G401 (cell line): ENCODE measurements at places on chromosomes 6 and 20.
A peak's percentile ranks its signal among the peaks of the same experiment; 100 is the strongest.

- DNase-seq = no peak
Observed at GRCh38 chr20:21376626-21377025, 20.7 kb downstream of the NKX2-4 start.

- DNase-seq = no peak
Observed at GRCh38 chr6:99871641-99872040, 122.4 kb downstream of the MCHR2 start.

GRCh38 chr20:10707791-10708190 is 34.0 kb upstream of the JAG1 start:
- no peak for DNase-seq

- DNase-seq = no peak
Observed at GRCh38 chr20:34582911-34583310, 24.4 kb downstream of the MAP1LC3A start.

- DNase-seq = no peak
Observed at GRCh38 chr20:50526403-50526989, 16.3 kb downstream of the PTPN1 start.

- DNase-seq = no peak
Observed at GRCh38 chr6:32191696-32192607, 491 bp downstream of the GPSM3 start.

- DNase-seq = no peak
Observed at GRCh38 chr6:158244373-158244772, 67.9 kb upstream of the TULP4 start.

DNA sequence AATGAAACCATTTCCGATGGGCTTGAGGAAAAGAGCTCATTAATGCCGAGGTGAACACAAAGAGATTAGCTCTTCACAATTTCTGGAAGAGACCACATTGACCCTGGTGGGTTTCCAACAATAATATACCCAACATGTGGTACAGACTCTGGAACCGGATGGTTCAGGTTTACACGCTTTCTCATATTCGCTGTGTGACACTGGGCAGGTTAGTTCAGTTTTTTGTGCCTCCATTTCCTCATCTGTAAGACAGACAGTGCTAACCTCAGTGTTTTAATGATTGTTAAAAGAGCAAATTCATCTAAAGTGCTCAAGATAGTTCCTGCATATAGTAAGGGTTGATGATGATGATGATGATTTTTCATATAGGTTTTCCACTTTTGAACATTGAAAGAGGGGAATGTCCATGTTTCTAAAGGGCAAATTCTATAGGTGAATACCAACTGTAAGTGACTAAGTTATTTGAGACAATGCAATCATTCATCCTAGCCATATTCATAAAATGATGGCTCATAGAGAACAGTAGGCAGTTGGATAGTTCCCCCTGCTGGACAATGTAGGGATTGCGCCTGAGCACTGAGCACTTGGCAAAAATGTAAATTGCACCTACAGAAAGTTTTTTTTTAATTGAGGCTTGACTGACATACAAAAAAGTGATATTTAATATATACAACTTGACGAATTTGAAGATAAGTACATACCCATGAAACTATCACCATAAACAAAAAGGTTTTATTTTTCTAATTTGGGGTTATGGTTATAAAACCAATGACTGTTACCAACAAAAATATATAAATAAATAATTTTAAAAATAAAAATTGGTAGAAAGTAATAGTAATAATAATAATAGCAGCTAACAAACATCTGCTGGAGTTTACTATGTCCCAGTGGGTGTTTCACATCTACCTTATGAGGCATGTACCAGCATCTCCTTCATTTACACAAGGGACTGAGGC is 2.1 kb upstream of the PERP start:
- peak; percentile 81 for DNase-seq

DNA sequence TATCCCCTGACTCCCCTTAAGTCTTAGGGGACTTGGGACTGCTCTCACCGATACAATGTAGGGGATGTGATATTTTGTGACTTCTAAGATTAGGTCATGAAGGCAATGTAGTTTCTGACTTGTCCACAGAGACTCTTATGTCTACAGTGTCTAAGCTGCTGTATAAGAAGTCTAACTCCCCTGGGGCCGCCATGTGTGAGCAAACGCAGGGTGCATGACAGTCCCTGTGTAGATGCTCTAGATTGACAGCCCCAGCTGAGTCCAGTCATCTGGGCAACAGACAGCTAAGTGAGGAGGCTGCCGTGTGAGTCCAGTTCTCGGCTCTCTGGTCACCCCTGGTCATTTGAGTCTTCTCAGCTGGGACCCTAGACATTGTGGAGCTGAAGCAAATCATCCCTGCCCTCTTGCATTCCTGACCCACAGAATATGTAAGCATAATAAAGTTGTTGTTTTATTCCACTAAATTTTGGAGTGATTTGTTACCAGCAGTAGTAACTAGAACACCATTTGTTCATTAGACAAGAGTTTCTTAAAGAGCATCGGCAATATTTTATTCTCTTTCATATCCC is 743.3 kb upstream of the CHD6 start:
- no peak for DNase-seq
